ENCODE measurements at places on chromosomes 6 and 20.

- no peak for DNase-seq
Observed at GRCh38 chr6:7166410-7167293, 58.9 kb downstream of the RREB1 start.

- no peak for DNase-seq
Observed at GRCh38 chr20:2693286-2694007, 867 bp downstream of the EBF4 start.

GRCh38 chr6:151147118-151147832 lies 92.5 kb upstream of the AKAP12 start:
- no peak for DNase-seq

DNA sequence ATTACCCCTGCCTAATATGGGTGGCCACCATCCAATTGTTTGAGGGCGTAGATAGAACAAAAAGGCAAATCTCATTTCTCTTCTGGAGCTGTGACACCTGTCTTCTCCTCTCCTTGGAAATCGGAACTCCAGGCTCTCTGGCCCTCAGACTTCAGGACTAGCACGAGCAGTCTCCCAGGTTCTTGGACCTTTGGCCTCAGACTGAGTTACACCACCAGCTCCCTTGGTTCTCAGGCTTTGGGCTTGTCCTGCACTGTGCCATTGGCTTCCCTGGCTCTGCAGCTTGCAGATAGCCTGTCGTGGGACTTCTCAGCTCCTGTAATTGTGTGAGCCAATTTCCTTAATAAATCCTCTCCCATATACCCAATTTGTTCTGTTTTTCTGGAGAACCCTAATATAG lies 34.3 kb downstream of the ATRN start:
- DNase-seq: no peak

DNA sequence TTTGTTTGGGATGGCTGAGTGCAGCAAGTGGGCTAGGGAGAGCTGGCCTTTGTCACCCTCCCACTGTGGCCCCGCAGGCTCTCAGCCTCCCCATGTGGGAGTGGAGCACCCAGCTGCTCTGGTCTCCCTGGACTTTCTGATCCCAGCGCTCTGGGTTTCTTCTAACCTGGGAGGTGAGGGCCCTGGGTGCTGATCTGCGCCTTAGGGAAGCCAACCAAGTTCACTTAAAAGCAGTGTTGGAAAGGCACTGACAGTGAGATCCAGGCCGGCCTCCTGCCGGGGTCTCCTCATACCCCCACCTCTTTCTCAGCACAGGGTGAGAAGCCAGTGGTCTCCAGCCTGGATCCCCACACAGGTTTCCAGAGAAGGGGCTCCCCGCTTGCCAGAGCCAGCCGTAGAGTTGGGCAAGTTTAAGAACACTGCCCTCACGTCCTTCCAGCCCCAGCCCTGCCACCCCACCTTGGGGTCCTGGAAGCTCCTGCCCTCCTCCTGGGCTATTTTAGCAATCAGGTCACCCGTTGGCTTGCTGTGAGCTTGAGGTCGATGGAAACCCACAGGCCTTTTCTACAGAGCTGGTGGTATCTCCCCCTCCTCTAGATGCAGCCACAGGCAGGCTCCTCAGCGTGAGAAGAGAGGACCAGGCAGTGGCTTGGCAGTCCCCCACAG lies 9.6 kb downstream of the C20orf203 start:
- DNase-seq: no peak

All from cortex of kidney (tissue), 1 donor.